Activated T-helper 1 cell treated with anti-CD3 and anti-CD28 coated beads, Interleukin-12 subunit alpha, Interleukin-12 subunit beta, Interleukin-2, Interleukin-4 antibody, amounts not matched to agents 30 ng/mL and 10 ng/mL and 1 ng/mL, durations not matched to agents 14 hours and 24 hours and 36 hours (primary cell): ENCODE measurements at places on chromosomes 1 and 21.

DNA sequence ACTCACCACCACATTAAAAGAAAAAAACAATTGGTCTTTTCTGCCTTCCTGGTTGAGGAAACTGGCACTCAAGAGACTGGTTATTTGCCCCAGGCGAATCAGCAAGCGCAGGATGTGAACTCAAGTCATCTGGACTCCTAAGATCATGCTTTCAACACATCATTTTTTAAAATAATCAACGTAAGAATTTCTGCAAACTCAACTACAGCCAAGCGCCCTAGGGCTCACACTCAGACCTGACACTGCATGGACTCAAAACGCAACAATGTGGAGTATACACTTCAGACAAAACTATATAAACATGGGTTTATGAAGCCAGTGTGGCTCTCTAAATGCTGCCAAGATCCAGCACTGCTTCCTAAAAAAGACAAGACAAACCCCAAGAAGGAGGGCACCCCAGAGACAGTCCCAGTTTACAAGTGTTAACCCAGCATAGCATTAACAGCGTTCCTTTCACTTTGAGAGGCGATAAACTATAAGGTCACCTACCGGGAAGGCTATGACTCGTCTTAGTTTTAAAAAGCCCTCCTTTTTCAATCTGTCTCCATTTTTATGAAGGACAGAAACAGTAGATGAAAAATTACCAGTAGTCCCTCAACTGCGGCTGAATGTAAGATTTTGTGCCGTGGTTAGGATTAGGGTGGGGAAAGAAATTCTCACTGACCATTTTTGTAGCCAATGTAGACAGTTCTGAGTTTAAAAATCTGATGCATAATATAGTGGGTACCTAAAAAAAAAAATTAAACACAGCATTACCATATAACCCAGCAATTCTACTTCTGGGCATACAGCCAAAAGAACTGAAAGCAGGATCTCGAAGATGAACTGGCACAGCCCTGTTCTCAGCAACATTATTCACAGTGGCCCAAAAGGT is 54.8 kb downstream of the SIPA1L2 start:
- no peak for DNase-seq

DNA sequence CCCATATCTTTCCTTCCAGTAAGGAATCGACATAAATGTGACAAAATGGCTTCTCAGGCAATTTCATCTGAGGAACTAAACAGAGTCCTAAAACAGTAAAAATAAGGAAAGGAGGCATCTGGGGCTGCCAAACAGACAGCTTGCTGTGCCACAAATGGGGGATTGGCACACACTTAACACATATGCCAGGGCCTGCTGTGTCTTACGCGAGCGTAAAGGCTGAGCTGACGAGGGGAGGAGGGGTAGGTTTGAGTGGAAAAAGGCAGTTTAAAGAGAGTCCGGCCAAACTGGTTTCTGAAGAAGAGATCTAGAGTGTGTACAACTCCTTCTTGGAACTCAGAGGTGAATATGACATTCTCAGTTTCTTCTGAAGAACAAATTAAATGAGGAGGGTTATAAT is 244.1 kb upstream of the MAP1LC3C start:
- DNase-seq, result no peak

DNA sequence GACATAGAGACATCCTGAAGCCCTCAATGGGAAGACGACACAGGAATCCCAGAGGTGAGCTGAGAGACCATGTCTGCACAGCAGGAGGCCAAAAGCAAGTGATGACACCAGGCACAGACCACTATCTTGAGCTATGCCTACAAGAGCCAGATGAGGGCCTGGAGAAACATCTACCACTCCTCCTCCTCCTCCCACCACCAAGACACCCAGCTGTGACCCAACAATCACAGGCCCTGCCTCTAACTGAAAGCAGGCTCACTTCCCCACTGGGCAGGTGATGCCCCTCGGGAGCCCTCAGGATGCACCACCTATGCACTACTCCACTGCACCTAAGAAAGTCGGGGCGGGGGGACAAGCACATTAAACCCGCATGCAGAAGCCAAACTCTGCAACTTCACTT is 16.5 kb downstream of the TADA1 start:
- no peak for DNase-seq

DNA sequence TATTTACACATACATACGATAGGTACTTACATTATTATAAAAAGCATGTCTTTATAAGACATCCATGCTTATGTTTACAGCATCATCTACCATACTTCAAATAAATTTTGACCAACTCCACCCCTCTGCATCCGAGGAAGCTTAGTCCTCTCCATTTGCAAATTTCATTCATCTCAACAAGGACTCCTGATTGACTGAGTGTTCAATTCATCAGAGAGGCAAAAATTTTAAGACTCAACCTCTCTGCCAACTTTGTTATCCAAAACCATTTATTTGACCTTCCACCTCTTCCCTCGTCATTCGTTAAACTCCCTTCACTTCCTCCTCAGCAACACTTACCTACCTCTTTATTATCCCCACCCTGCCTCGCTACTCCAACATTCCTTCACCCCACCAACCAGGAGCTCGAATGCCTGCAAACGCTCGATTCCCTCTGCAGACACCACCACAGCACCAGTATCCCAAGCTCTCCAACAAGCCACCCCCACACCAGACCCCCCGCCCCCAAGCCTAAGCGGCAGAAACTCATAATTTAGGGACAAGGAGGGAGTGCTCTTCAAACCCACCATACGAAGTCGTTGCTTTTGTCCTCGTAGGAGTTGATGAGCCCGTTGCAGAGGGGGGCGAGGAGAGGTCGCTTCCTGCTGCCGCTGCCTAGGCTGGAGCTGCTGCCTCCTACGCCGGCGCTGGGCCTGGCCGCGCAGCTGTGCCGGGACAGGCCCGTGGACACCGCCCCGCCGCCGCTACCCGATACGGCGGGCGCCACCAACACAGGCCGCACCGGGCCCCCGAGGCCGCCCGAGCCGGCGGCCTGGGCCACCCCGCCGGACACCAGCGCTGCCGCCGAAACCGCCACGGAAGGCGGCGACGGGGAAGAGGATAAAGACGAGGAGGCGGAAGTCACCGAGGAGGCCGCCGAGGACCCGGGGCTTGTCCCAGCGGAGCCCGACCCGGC is 803 bp downstream of the COP1 start:
- no peak for DNase-seq

GRCh38 chr21:22743085-22743484 is 1744.9 kb downstream of the NCAM2 start:
- no peak for DNase-seq
